ENCODE measurements at places on chromosomes 6 and 20.
A peak's percentile ranks its signal among the peaks of the same experiment; 100 is the strongest.

DNA sequence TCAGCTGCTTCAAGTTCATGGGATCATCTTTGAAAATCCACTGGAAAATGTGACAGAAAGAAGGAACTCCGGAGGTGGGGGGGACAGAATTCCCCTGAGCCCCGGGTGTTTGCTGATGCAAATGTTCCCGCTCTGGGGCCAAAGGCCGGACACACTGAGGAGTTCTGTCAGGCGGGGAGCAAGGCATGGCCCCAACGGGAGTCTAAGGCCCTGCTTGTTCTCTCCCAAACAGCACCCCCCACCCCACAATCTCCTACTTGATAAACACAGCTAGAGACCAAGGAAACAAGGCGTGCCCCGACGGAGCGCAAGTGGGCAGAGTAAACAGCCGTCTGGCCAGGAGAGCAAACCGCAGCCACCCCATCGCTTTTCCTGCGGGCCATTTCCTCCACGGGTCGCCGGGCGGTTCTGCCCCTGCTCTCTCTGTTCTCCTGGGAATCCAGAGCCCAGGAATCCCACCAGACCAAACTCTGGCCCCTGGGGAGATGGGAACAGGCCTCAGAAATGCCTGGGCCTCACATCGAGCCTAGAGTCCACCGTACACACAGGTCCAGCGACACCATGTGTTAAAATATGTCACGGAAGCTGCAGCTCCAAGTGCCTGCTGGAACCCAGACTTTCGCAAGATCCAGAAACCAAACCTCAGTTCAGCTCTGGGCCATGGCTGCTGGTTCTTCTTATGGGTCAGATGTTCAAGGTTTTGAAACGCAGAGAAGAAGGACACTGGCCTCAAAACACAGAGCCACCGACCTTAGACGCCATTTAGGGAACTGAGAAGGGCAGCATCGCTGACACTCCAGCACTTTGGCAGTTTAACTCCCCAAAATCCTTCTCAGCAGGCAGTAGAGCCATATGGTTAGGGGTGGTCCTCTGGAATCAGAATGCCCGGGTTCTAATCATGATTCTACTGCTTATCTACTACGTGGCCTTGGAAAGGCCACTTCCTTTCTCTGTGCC, 104.2 kb downstream of the PREX1 start:
- no peak for DNase-seq

DNA sequence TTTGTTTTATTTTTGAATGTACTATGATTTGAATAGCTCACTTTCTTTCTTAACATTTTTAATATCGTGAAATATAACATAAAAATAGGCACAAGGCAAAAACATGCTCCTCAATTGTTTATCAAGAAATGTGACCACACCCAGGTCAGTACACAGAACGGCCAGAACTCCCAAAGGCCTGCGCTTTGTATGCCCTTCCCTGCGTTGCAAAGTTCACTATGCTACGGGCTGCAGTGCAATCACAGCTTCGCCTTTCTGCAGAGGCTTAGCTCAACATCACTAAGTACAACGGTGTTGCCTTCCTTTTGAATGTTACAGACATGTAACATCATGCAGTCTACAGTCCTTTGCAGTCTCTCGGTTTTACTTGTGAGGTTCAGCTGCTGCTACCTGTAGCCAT, 333.4 kb downstream of the THBS2 start:
- DNase-seq = no peak

- DNase-seq = no peak
These were observed 76.7 kb downstream of the LRFN2 start for GRCh38 chr6:40510442-40510841.

- peak; percentile 94 for DNase-seq
These were observed 78.0 kb downstream of the RWDD2A start for GRCh38 chr6:83270971-83271719.

GRCh38 chr6:149891259-149891658, 6.7 kb downstream of the RAET1E start:
- DNase-seq = no peak

- no peak for DNase-seq
These were observed 47.6 kb downstream of the ZDHHC14 start for GRCh38 chr6:157428427-157429202.

DNA sequence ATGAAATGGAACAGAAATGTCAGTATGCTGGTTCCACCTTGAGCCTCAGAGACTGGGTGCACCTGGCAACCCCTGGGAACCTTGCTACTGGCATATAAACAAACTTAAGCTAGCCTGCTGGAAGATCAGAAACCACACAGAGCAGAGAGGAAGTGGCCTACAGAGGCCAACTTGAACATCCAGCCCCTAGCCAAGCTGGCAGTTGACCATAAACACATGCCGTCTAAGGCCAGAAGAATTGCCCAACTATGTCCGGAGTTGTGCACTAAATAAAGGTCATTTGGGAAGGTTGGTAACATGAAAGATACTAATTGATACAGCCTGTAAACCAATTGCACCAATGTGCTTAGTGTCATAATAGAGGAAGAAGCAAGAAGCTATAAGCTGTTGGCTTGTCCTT, 266.6 kb upstream of the BTBD3 start:
- DNase-seq = no peak

GRCh38 chr20:62850333-62850974, 11.2 kb downstream of the TCFL5 start:
- DNase-seq = no peak

DNA sequence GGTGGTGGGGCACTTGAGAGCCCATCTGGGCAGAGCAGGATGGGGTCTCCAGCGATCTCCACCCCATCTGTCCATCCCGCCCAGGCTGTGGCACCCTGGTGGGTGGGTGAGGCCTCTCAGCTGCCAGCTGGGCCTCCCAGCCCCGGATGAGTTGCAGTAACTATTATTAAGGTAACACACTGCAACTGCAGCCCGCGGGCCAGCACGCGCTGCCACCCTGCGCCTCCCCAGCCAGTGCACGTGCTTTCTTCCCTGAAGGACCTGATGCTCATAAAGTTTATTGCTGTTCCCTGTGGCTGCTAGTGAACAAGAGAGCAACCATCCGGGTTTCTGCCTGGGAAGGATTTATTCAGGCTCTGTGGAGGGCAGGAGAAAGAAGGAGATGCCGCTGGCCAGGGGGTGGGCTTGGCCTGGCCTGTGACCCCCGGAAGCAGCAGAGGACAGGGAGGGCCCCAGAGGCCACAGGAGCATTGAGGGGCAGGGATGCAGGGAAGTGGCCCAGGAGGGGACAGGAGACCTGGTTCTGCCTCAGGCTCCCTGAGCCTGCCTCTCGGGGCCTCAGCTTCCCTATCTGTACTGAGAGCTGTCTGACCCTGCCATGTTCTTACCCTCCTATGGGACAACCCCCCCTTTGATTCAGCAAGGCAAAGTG, 1.7 kb downstream of the IP6K3 start:
- DNase-seq = no peak

- no peak for DNase-seq
These were observed 59.8 kb upstream of the HIVEP1 start for GRCh38 chr6:11952316-11952715.

GRCh38 chr6:72524011-72524645, 97.7 kb upstream of the KCNQ5 start:
- DNase-seq = no peak

Data from astrocyte (in vitro differentiated cells and primary cell).